Stimulated activated CD4-positive, alpha-beta T cell treated with anti-CD3 and anti-CD28 coated beads, Interleukin-15, amount 100 ng/mL, for 24 hours (primary cell): ENCODE measurements at places on chromosomes 16 and 17.

DNA sequence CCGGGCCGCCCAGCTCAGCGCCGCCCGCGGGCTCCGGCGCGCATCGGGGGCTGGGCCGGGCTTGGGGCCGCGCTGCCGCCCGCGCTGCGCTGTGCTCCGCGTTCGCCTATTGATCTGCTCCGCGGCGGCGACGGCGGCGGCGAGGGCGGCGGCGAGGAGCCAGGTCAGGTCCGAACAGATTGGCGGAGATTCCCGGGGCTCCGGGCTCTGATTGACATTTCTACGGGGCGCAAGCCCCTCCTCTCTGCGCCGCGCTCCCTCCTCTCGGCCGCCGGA lies 559 bp downstream of the IRX3 start:
- DNase-seq = peak; percentile 37

DNA sequence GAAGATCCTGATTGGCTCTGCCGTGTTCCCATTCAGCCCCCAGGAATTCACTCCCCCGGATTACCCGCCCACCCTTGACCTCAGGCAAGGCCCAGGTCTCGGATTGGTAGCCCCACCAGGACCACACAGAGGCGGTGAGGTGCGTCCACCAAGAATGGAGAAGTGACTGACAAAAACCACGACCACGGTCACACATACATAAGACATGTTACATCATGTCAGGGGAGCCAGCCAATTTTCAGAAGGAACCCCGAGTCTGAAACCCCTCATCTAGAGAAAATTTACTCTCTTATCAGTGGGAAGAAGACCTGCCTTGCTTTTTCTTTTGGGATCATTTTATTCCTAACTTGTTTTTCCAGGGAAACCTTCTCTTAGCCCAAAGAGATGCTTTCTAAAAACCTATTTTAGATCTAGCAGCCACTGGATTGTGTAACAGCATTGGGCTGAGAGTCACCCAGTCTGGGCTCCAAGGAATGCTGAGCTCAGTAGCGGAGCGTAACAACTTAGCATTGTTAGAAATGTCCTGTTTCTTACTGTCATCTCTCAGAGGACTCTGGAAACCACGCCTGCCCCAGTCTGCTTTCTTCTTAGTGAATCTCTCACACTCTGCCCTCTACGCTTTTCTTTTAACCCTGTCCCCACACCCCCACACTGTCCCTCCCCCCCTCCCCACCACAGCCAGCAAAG lies 164.1 kb downstream of the CMIP start:
- no peak for DNase-seq

- DNase-seq = peak; percentile 70
Observed at GRCh38 chr17:29931231-29931932, 1.4 kb upstream of the SSH2 start.

DNA sequence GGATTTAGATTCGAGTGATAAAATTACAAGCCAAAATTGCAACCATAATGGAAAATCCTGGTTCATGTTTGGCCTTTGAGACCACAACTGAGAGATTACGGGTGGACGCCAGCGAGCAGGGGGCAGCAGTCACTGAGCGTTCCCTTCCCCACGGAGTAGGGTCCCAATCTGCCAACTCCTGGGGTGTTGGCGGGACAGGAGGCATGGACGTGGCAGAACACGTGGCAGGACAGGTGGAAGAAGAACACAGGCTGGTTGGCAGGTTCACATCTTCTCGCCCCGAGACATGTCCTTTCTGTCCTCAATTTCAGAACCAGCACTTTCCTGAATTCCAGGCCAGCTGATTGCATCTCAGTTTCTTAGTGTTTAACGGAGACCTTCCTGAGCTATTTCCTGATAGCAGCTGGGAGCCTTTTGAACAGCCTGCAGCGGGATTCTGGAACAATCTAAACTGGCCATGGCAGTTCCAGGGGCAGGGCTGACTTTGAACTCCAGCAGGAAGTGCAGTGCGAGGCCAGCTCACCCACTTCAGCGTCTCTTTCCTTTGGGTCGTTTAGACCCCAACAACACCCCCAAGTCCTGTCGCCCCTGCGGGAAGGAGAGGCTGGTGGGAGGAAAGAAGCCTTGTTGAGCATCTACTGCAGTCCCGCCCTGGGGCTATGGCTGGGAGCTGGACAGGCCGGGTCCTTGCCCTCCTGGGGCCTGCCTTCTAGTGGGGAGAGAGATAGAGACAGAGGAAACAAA lies 159.1 kb upstream of the FOXF1 start:
- DNase-seq = no peak

DNA sequence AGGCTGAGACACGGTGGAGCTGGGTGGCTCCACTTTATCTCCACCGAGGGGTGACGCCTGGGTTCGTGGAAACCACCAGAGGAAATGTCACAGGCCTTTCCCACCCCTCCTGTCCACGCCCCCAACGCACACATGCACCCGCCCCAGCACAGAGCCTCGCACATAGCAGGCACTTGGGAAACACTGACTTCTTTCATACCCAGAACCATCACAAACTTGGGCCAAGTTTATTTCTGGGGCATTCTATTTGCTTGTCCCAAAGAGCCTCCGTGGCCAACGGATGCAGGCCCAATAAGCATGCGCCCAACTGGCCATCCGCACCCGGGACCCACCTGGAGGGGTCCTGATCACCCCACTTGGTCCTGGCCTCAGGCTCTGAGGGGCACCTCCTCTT lies 3.3 kb downstream of the BCAR1 start:
- no peak for DNase-seq

- DNase-seq = no peak
Observed at GRCh38 chr17:33263396-33263795, 29.7 kb downstream of the ASIC2 start.

- no peak for DNase-seq
Observed at GRCh38 chr16:50399411-50399810, 30.6 kb upstream of the BRD7 start.

- no peak for DNase-seq
Observed at GRCh38 chr17:51154176-51154575, 817 bp downstream of the NME1 start.

- DNase-seq = peak; percentile 75
Observed at GRCh38 chr17:44086364-44087311, 16.1 kb downstream of the G6PC3 start.

GRCh38 chr16:56677474-56677873 lies 4.8 kb upstream of the MT1X start:
- DNase-seq = no peak
